ENCODE measurements at places on chromosomes 5 and 9. TPM values are rescaled to one million over a fixed set of nuclear protein-coding genes. Genes with fewer than 3 reads are reported as not detected.

- H3K4me3 ChIP-seq, result no peak overlapping the region
- no peak for DNase-seq
- H3K4me1 ChIP-seq, result no peaks in the 10 kb centered on the region
- H3K36me3 ChIP-seq, result no peaks in the 10 kb centered on the region
- H3K27me3 ChIP-seq, result peaks cover 2% of the 10 kb centered on the region
Measured at GRCh38 chr5:3511934-3512333, 83.7 kb upstream of the IRX1 start.

- H3K27me3 ChIP-seq, result peaks cover 1% of the 10 kb centered on the region
- H3K4me1 ChIP-seq, result no peaks in the 10 kb centered on the region
- H3K4me3 ChIP-seq, result no peak overlapping the region
Measured at GRCh38 chr5:118366429-118366828, 621.9 kb downstream of the DTWD2 start.

PTGR1 gene
- polyA plus RNA-seq, result 0.34 TPM

DNA sequence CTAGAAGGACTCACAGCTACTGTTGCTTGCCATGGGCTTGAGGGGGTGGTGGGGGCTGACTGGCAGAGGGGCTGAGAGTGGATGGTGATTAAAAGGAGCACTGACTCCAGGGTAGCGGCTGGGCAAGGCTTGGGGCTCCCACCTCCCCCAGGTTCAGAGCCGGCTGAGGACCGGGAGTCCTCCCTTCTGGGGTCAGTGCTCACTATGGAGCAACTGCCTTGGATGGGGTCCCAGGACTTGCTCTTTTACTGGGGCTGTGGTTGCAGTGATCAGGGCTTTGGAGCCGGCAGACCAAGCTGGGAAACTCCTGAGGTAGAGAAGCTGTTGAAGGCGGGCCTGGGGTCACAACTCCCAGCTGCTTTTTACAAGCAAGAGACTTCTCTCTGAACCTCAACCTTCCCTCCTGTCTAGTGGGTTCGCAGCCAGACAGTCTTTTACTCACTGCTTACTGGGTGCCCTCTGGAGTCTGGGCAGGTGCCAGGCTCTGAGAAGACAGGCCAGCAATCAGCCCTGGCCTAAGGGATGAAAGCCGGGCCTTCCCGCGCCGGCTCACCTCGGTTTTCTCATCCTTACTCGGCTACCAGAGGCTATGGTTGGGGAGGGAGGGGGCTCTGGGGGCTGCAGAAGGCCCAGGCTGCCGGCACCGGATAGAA is 795 bp upstream of the ASS1 start:
- H3K36me3 ChIP-seq, result peaks cover 7% of the 10 kb centered on the region
- no peak for DNase-seq
- H3K4me3 ChIP-seq, result no peak overlapping the region
- H3K27ac ChIP-seq, result no peak overlapping the region
- H3K27me3 ChIP-seq, result peaks cover 19% of the 10 kb centered on the region
- peaks cover 3% of the 10 kb centered on the region for H3K4me1 ChIP-seq
